ENCODE measurements at places on chromosomes 2 and 18.

- no peak for DNase-seq
These were observed 25.3 kb upstream of the GCC2 start for GRCh38 chr2:108423502-108424251.

GRCh38 chr2:216214768-216215167 lies 105.6 kb downstream of the XRCC5 start:
- no peak for DNase-seq

GRCh38 chr2:130393318-130393910 lies 37.6 kb downstream of the PTPN18 start:
- no peak for DNase-seq

GRCh38 chr2:149800624-149801542 lies 213.3 kb upstream of the MMADHC start:
- DNase-seq = no peak

DNA sequence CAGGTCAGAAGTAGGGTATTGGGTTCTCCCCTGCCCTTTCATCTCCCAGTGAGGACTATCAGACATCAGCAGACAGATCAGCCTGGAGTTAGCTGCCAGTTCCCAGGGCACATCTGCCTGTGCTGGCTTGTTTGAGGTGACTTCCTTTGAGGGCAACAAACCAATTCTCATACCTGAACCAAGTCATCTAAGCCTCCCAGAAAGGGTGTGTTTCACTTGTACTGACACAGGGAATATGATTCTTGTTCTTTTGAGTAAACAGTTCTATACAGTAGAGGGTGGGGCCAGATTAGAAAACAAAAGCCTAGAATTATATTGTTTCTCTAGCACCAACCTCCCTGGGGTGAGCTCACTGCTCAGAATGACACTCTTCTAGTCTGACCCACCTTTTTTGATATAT lies 591.9 kb downstream of the SLC4A3 start:
- DNase-seq = no peak

GRCh38 chr2:215548714-215549113 lies 112.8 kb upstream of the FN1 start:
- no peak for DNase-seq

GRCh38 chr18:8830067-8831060 lies 125.0 kb downstream of the MTCL1 start:
- DNase-seq = no peak

GRCh38 chr18:9069601-9070000 lies 32.9 kb upstream of the NDUFV2 start:
- DNase-seq = no peak

DNA sequence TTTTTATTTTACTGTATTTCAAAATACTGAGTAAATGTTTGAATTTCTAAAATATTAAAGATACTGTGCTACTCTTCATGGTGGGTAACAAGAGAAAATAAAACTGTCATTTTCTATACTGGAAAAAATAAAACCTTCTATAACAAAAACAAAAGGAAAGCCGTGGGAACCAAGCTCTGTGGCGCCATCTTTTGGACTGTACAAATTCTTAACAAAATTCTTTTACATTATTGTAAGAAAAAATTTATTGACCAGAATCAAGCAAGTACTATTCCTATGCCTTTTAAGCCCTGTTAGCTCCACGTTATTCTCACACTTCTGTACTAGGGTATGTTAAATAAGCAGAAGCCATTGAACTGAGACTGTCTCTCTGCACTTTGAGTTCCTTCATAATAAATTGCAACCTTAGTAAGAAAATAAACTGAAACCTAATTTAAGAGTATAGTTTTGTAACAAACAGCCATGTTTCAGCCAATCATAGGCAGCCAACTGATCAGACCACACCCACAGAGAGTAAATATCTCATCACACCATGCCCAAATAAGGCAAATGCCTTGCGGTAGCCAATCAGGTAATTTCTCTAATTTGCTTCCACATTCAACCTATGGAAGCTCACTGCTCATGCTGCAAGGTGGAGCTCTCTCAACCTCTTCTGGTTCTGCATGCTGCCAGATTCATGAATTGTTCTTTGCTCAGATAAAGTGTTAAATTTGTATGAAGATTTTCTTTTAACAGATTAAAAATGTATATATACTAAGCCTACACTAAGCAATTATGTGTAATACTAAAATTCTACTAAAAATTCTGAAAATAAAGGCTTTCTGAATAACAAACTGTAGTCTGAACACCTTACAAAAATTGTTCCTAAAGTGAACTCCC lies 42.2 kb downstream of the HIBCH start:
- DNase-seq = no peak

DNA sequence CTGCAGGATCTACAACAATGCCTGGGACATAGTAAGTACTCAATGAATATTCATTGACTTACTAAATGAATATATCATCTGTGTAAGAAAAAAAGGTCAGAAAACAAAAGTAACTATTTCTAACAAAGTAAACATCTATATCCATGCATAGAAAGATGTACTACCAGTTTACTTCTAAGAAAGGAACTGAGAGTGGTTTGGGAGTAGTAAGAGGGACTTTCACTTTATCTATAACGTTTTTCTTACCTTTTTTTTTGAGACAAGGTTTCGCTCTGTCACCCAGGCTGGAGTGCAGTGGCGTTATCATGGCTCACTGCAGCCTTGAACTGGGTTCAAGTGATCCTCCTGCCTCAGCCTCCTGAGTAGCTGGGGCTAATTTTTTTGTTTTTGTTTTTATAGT lies 25.7 kb downstream of the DHX57 start:
- no peak for DNase-seq

- DNase-seq = no peak
These were observed 29.9 kb downstream of the CTAGE1 start for GRCh38 chr18:22387787-22388186.

- peak; percentile 57 for DNase-seq
These were observed 36.4 kb downstream of the COL5A2 start for GRCh38 chr2:189142893-189143759.

DNA sequence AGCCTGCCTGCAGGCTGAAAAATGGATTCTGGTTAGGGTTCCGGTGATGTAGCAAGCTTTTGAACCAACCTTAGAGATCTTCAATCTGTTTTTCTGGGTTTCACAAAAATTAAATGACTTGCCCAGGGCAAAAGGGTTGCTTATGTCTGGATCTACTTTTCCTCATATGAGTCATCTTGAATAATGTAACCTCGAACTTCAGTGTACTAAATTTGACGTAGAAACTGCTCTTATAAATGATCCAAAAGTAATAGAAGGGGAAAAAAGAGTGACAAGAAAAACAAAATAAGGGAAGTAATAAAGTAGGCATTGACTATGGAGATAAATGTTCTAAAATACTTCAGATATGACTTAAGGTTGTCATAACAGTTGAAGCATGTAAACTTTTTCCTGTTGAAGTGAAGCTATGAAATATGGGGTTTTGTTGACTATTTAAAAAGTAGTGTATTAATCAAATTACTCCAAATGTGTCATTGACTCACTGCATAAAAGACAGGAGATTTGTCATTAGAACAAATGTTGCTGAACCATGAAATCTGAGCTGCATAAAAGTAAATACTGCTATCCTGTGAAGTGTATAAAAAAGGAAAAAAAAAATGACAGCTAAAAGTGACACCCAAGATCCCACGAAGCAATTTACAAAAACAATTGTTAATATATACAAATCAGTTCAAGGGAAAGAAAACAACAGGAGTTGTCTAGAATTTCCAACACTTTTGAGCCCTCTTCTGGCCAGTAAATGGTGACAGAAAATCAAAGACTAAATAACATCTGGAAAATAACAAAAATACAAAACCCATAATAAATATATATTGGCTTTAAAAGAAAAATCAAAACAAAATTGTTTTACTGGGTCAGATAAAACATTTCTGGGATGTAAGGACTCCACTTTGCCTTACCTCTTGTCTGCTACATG lies 103.6 kb upstream of the SERPINE2 start:
- no peak for DNase-seq

DNA sequence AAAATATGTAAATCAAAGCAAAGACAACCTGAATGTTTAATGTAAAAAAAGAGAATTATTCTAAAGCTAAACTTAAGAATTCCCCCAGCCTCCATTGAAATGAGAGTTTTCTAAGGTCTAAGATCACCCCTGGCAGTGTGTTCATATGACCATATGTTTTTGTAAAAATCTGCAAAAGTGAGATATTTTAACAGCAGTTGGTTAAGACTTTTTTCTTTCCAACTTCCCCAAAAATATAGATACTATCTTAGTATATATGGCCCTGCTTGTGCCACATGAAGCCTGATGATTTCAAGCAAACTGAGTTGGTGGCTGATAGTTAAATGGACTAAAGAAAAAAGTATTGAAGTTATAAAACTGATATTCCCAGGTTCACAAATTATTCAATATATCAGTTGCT lies 35.4 kb downstream of the ZNF804A start:
- DNase-seq = no peak

- no peak for DNase-seq
These were observed 93.6 kb downstream of the XRCC5 start for GRCh38 chr2:216202626-216203250.

GRCh38 chr2:2646433-2647051 lies 315.5 kb upstream of the MYT1L start:
- no peak for DNase-seq

GRCh38 chr18:25516121-25516520 lies 164.2 kb upstream of the ZNF521 start:
- DNase-seq = no peak

GRCh38 chr2:181777734-181778133 lies 97.4 kb upstream of the NEUROD1 start:
- DNase-seq = no peak

DNA sequence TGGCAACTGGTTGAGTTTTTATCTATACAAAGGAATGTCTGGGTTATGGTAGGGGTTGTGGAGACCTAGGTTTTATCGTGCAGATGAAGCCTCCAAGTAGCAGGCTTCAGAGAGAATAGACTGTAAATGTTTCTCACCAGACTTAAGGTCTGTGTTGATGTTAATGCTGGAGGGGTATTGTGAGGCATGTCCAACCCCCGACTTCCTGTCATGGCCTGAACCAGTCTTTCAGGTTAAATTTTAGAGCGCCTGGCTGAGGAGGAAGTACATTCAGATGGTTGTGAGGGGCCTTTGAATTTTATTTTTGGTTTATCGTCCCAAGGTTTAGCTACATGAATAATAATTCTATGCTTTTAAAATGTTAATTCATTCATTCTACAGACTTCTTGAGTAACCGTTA lies 435.1 kb downstream of the DLGAP1 start:
- no peak for DNase-seq

GRCh38 chr2:105786231-105787230 lies 41.8 kb downstream of the NCK2 start:
- DNase-seq = no peak

GRCh38 chr18:26813043-26813442 lies 52.5 kb downstream of the AQP4 start:
- DNase-seq = peak; percentile 70

- DNase-seq = no peak
These were observed 4.3 kb upstream of the HAAO start for GRCh38 chr2:42796427-42797248.

- DNase-seq = peak; percentile 62
These were observed at the start of gene MLPH for GRCh38 chr2:237486819-237487448. Gene MLPH, plus strand, starts transcription at chr2:237487251. Its CDS starts 6,176 bp downstream, at chr2:237493427.

- no peak for DNase-seq
These were observed 105.0 kb upstream of the ITGA4 start for GRCh38 chr2:181352158-181352557.

DNA sequence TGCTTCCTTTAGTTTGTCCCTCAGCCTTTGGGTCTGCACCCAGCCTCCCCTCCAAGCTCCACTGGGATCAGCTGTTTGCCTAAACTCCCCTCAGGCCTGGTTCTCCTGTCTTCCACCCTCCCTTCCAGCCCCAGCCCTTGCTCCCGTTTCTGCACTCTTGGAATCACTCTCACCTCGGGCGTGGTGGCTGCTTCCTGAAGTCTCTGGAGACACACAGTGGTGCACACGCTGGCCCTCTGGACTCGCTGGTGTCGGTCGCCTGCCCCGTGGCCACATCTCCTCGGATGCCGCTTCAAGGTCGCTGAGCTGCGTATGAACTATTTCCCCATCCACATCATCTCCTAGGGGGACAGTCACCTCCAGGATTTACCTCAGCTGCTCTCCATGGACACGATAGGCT lies 46.3 kb downstream of the PSMG2 start:
- no peak for DNase-seq

DNA sequence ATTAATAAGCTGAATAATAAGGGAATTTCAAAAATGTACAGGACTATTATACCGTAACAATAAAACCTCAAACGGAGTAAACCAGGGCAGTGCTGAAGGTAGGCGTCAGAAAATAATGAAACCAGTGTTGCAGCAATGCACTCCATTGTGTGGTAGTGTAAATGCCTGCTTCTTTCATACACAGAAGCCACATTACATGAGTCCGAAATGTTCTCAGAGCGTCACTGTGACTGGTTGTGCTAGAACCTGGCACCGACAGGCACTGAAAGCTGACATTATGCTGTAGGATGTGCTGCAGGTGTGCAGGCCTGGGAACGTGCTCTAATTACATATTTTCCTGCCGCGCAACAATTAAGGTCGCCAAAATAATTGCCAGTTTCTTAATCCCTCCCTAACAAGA lies 53.3 kb downstream of the ZEB2 start:
- DNase-seq = no peak

DNA sequence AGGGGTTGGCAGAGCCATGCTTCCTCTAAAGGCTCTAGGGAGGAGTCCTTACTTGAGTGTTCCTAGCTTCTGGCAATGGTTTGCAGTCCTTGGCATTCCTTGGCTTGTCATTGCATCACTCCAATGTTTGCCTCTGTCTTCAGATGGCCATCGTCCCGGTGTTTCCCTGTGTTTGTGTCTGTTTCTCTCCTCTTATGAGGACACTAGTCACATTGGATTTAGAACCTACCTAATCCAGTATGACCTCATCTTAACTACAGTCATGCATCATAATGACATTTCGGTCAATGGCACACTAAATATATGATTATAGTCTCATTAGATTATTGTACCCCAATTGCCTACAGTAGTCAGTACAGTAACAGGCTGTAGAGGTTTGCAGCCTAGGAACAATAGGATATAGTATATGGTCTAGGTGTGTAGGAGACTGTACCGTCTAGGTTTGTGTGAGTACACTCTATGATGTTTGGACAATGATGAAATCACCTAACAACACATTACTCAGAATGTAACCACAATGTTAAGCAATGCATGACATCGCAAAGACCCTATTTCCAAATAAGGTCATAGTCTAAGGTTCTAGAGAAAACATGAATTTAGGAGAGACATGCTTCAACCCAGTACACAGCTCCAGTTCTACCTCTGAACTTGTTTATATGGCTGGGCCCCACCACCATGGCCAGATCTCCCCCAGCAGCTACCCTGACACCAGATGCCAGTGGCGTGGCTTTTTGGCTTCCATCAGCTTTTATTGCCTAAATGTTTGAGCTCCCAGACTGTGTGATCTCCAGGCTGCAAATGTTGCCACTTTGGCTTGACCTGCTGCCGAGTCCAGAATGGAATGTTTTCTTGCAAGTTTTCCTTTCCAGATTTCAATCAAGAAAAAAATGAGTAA lies 22.1 kb downstream of the SRD5A2 start:
- no peak for DNase-seq

- no peak for DNase-seq
These were observed 136.4 kb downstream of the THSD7B start for GRCh38 chr2:136901732-136902131.
